CD4-positive, alpha-beta T cell treated with Interleukin-17A for 4 hours (primary cell): ENCODE measurements at places on chromosomes 13 and 19.

- no peak for DNase-seq
Observed at GRCh38 chr19:6273701-6274601, 5.8 kb downstream of the MLLT1 start.

GRCh38 chr13:44507639-44508038 lies 68.5 kb downstream of the TSC22D1 start:
- DNase-seq, result no peak

- no peak for DNase-seq
Observed at GRCh38 chr13:74005320-74006157, 128.7 kb downstream of the KLF12 start.

DNA sequence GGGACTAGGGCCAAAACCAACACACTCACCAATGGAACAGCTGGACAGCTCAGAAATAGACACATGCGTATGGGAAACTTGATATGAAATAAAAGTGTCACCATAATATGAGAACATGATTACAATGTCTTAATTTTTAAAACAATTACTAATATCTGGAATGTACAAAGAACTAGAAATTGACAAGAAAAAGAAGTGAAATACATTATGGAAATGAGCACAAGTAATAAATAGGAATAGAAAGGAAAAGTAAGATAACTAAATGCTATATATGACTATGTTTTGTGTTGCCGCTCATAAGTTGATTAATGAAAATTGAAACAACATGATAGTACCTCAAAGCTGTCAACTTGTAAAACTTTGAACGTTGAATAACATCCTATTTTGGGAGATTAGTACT lies 801.1 kb downstream of the SLITRK5 start:
- DNase-seq, result no peak

DNA sequence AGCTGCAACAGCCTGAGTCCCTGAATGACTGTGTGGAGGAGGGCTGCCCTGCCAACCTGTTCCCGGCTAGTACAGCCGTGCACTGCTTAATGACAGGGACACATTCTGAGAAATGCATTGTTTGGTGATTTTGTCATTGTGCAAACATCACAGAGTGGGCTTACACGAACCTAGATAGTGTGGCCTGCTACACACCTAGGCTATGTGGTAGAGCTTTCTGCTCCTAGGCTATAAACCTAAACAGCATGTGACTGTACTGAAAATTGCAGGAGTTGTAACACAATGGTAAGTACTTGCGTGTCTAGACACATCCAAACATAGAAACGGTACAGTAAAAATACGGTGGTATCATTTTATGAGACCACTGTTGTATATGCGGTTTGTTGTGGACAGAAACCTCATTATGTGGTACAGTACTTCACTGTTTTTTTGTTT lies 35.0 kb downstream of the VASP start:
- DNase-seq, result no peak

- DNase-seq, result no peak
Observed at GRCh38 chr19:46115396-46116106, 8.9 kb downstream of the IGFL3 start.

- no peak for DNase-seq
Observed at GRCh38 chr19:8557642-8558238, 19.5 kb downstream of the MYO1F start.

- no peak for DNase-seq
Observed at GRCh38 chr19:970695-971094, 13.4 kb upstream of the WDR18 start.

DNA sequence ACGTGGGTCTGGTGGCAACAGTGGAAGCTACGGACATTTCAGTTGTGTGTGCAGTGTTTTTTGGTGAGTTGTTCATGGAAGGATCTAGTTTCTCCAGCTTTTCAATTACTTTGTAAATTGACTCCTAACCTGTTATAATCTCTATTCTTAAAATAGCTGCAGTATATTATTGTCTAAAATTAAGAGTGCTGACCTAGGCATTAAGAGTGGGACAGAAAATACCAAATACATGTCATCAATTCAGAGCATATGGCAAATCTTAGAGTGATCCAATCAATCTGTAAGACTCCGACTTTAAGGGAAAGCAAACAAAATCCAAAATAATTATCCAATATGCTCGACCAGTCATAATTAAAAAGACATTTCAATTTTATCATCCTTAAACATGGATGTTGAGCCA lies 338.1 kb upstream of the PCDH9 start:
- DNase-seq, result no peak
